ENCODE measurements at places on chromosomes 1 and 21. TPM values are rescaled to one million over a fixed set of nuclear protein-coding genes. Genes with fewer than 3 reads are reported as not detected.

The TGFB2 gene
- total RNA-seq, result 8.5 TPM

The MCL1 gene
- 221 TPM for total RNA-seq

The TNFRSF18 gene
- 2.2 TPM for total RNA-seq

The CITED4 gene
- total RNA-seq, result 4.7 TPM

The FUCA1 gene
- 82.2 TPM for total RNA-seq

The TSPEAR gene
- total RNA-seq, result 0.28 TPM

The WNT3A gene
- not detected for total RNA-seq

The USP33 gene
- 65.0 TPM for total RNA-seq

The SCYL3 gene
- total RNA-seq, result 20.4 TPM
